ENCODE measurements at places on chromosomes 5 and 9. TPM values are rescaled to one million over a fixed set of nuclear protein-coding genes. Genes with fewer than 3 reads are reported as not detected.

DNA sequence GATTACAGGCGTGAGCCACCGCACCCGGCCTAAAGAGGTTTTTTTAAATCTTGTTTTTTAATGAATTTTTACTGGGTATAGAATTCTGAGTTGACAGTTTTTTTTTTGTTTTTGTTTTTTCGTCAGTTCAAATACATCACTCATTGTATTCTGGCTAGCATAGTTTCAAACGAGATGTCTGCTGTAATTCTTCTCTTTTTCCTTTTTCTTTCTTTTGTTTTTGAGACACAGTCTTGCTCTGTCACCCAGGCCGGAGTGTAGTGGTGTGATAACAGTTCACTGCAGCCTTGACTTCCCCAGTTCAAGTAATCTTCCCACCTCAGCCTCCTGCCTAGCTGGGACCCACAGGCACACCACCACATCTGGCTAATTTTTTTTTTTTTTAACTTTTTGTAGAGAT is 2.2 kb upstream of the PRRT1B start:
- no peak for DNase-seq

DNA sequence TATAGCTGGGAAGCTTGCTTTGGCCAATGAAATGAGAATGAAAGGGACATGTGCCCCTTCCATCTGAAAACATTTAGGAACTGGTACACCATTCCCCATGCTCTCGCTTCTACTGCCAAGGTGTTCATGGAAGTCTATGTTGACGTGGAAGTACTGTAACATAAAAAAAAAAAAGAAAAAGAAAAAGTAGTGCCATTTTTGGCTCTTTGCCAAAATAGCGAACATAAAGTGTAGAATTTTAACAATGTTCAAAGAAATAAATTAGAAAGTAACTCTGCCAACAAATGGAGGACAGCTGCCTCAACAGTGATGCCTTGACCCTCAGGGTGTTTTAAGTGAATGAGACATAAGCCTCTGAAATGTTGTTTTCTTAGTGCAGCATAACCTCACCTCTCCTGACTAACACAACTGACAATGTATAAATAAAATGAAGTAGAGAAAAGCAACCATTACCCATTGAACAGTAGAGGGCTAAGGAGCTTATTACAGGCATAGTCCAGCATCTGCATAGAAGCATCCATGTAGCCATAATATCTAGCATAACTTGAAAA is 536.6 kb downstream of the DTWD2 start:
- no peak for DNase-seq

GRCh38 chr5:158565017-158565789 is 534.5 kb downstream of the EBF1 start:
- DNase-seq: no peak

GRCh38 chr5:113278976-113279375 is 155.8 kb downstream of the TSSK1B start:
- DNase-seq: no peak

- no peak for DNase-seq
These were observed 39.3 kb downstream of the PRRC1 start for GRCh38 chr5:127556609-127557334.

The MYOZ3 gene
- 0.04 TPM for polyA plus RNA-seq

The KCTD16 gene
- polyA plus RNA-seq: 0.03 TPM

The LCN1 gene
- polyA plus RNA-seq: not detected
